Diencephalon (tissue), 1 donor: ENCODE measurements at places on chromosomes 3 and 15. TPM values are rescaled to one million over a fixed set of nuclear protein-coding genes. Genes with fewer than 3 reads are reported as not detected.

CILP gene
- 0.23 TPM for total RNA-seq

ITIH4 gene
- total RNA-seq: 6.0 TPM

PLA2G4D gene
- under 0.01 TPM for total RNA-seq

LYZL4 gene
- total RNA-seq: not detected

HGD gene
- 0.69 TPM for total RNA-seq
